GDM1 (cell line): ENCODE measurements at places on chromosomes 7 and 10.

DNA sequence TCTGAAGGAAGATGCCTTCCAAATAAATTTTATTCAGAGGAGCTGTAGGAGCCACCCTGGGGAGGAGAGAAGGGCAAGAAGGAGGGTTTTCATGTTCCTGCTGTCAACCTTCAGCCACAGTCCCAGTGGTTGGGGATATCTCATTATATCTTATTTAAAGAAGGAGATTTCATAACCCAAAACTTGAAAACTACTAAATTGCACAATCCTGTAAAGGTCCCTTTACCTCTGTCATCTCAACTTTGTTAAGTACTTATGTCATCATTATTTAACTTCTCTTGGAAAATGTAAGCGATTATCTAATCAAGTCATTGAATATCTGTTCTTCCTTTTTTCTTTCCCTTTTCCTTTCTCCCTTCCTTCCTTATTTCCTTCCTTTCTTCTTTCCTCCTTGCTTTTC lies 794.5 kb upstream of the IGFBP3 start:
- no peak for DNase-seq

GRCh38 chr7:10085231-10085630 lies 888.4 kb upstream of the PHF14 start:
- DNase-seq = no peak

GRCh38 chr10:104520653-104521052 lies 120.4 kb upstream of the SORCS3 start:
- DNase-seq = no peak

GRCh38 chr7:64849924-64850499 lies 53.1 kb upstream of the ZNF273 start:
- DNase-seq = no peak

DNA sequence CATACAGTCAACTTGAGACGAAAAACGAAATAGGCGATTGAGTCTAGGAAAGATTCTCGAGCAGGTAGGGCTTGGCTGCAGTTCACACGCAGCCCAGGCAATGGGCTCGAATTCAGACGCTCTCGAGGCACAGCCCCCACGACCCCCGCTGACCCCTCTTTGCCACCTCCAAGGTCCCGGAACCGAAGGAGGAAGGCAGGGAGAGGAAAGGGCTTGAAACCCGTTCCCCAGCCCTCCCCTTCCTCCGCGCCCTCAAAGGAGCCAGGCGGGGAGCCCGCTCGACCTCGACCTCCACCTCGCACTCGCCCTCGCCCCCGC lies 441 bp downstream of the CCDC186 start:
- DNase-seq = no peak

DNA sequence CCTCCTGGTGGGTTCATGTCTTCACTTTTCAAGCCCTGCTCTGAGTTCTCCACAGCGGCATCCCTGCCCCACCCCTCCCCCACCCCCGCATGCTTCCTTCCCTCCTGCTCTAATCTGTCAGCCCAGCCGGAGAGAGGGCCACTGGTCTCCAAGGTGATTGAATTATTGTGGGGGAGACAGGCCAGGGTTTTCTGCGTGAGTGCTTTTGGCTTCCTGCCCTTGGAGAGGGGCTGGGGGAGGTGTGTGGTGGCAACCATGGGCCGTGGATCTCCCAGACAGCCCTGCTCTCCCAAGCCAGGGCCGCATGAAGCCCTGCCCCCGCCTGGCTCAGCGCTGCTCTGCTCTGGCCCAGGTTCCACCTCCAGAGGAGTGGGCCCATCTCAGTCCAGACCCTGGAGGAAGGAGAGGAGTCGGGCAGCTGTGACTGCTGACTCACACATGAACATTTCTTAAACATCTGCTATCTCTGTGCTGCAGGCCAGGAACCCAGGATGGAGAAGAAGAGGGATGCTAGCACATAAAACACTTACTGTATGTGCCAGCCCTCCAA lies 109.9 kb downstream of the ZMIZ1 start:
- DNase-seq = peak; percentile 95

DNA sequence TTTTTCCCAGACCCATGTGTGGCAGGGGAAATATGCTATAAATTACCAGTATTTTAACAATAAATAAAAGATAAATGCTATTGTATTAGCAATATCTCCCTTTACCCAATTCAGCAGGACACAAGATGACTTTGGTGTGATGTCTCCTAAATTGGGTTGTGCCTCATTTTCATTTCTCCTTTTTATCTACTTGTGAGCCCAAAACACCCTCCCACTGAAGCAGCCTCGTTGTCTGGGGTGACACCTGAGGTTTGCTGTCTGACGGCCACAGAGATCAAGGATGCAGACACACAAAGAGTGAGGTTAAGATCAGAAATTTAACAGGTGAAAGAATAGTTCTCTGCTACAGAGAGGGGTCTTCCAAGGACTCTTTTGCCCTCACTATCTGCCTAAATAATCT lies 27.1 kb upstream of the CC2D2B start:
- DNase-seq = no peak

GRCh38 chr10:132571650-132572544 lies 34.3 kb downstream of the INPP5A start:
- peak; percentile 49 for DNase-seq

DNA sequence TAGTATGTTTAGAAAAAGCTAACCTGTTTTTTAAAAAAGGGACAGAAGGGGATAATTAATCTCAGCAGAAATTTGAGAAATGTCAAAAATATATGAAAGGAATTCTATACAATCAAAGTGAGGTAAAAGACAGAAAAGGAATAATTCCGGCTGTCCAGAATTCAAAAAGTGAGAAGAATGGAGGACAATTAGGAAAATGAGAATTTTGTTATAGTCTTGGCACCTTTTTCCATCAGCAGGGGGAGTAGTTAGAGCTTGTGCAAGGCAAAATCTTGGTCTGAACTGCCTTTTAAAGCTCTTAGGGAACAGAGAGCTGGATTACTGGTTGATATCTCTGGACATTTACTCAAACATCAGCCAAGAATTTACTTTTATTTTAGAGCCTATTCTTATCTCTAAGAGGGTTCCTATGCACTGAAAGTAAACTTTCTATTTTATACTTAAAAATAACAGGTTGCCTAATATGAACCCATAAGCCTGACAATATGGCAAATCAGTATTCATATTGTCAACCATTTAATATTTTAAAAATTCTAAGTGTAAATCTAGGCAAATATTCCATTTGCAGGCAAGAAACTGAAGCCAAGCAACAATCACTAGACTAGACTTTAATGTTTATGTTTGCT lies 185.6 kb downstream of the ANK3 start:
- DNase-seq = no peak

- DNase-seq = no peak
Measured at GRCh38 chr7:96143495-96144259, 178.2 kb downstream of the SLC25A13 start.

- no peak for DNase-seq
Measured at GRCh38 chr10:23613900-23614299, 175.0 kb downstream of the OTUD1 start.

DNA sequence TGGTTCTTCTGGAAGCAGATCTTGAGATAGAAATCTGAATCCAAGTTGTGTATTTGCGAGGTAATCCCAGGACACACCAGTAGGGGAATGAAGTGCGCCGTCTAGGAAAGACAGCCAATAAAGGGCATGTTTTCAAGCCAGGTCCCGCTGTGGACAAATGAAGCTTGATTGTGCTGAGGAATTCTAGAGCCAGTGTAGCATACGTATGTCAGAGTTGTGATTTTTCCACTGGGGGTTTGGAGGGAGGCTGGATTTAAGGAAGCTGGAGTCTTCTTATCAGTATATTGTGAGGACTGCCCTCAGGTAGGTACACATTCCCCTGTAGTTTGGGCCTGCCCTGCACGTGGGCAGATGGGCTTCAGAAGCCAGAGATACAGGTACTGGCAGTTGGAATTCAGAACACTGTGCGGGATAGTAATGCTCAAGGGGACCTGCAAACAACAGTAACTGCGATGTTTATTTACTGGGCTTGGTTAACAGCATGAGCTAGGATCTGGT lies 50.9 kb downstream of the GALNT11 start:
- no peak for DNase-seq

DNA sequence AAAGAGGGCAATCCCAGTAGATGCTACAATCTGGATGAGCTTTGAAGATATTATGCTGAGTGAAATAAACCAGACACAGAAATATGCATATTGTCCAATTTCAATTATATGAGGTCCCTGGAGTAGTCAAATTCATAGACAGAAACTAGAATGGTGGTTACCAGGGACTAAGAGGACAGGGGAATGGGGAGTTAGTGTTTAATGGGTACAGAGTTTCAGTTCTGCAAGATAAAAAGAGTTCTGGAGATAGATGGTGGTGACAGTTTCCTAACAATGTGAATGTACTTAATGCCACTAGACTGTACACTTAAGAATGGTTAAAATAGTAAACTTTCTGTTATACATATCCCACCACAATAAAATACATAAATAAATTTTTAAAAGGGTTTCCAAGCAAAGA lies 236.6 kb downstream of the ELMO1 start:
- DNase-seq = no peak

DNA sequence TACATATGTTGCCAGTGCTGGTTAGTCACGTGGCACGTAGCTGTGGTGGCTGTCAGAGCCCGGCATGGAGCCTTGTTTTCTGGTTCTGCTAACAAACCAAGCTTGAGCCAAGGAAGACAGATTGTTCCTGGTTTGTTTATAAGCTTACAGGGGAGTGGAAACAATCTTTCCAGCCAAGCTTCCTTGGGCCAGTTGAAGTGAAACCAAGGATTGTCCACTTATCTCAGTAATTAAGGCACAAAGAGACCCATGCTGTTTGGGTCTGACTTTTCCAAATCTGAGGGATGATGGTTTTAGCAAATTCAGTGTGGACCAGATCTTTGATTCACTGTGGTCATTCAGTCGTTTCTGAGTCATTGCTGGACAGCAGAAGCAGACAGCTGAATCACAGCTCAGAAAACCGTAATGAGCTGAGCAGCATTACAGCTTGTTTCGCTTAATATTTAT lies 297.3 kb upstream of the COBL start:
- no peak for DNase-seq

GRCh38 chr7:8255680-8256655 lies 6.0 kb downstream of the ICA1 start:
- no peak for DNase-seq

DNA sequence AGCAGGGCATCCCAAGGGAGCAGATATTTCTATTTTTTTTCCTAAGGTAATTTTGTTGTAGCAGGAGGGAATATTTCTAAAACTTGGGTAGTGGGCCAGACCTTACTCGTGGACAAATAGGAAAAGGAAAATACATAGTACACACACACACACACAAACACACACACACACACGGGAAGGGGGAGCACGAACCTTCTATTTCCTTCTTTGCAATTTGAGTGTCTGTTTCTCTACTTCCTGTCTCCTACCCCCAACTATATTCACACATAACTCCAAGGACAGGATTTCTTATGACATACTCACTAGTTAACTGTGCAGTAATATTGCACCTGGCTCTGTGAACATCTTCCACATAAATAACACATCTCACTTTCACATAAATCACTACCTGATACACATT lies 4.4 kb downstream of the LDB1 start:
- DNase-seq = peak; percentile 17

DNA sequence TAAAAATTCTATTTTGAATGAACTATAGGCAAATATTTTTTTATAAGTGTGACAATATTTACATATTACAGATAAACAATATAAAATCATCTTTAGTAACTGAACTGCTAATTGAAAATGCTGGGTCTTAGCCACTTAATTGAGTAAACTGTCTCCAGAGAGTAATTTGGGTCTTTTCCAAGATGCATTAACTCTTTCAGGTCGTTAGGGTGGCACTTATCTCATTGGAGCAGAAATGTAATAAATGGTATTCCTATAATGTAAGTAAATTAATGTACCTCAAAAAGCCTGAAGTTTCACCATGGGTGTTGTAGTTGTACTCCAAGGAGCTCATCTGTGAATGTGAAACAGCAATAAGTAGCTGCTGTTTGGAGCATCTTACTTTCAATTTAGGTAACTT lies 208.5 kb downstream of the EXOC4 start:
- no peak for DNase-seq

GRCh38 chr7:22093001-22093400 lies 147.3 kb upstream of the CDCA7L start:
- no peak for DNase-seq

- DNase-seq = no peak
Measured at GRCh38 chr10:49579621-49580020, 30.5 kb upstream of the SLC18A3 start.

- DNase-seq = no peak
Measured at GRCh38 chr7:150959081-150959480, 19.0 kb downstream of the KCNH2 start.

GRCh38 chr7:105718511-105718925 lies 137.2 kb upstream of the EFCAB10 start:
- DNase-seq = peak; percentile 13

DNA sequence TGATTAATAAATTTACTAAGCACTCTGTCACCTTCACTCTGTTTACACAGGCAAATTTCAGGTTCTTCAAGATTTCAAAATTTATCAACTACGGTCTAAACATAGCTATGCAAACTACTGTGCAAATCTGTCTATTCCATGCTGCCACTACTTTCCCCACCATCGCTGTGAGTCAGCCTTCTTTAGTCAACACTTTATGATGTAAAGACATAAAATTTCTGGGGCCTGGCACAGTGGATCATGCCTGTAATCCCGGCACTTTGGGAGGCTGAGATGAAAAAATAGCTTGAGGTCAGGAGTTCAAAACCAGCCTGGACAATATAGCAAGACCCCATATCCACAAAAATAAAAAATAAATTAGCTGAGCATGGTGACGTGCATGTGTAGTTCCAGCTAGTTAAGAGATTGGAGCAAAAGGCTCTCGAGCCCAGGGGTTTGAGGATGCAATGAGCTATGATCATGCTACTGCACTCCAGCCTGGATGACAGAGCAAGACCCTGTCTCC lies 42.6 kb downstream of the CNOT4 start:
- DNase-seq = no peak

GRCh38 chr10:78925800-78926319 lies 142.9 kb upstream of the ZMIZ1 start:
- DNase-seq = no peak

- no peak for DNase-seq
Measured at GRCh38 chr7:127872122-127872521, 159.1 kb downstream of the LRRC4 start.

- no peak for DNase-seq
Measured at GRCh38 chr10:73486601-73487000, 9.2 kb downstream of the PPP3CB start.

GRCh38 chr10:101144053-101144452 lies 13.0 kb downstream of the TLX1 start:
- no peak for DNase-seq

DNA sequence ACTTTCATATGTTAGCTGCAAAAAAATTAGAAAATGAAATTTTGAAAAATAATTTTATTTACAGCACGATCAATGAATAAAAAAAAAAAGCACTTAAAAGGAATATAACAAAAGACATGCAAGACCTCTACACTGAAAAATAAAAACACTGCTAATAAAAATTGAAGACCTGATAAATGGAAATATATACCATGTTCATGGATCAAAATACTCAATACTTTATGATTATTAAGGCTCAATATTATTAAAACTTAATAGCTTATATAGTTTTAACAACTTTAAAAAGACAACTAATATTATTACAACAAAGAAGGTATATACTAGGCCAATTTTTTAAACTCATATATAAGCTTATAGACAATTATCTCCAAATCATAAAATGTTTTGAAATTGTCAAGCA lies 143.0 kb downstream of the GFRA1 start:
- DNase-seq = no peak

GRCh38 chr7:119256446-119257131 lies 1016.4 kb upstream of the KCND2 start:
- DNase-seq = no peak
